ENCODE measurements at places on chromosomes 16 and 17.

DNA sequence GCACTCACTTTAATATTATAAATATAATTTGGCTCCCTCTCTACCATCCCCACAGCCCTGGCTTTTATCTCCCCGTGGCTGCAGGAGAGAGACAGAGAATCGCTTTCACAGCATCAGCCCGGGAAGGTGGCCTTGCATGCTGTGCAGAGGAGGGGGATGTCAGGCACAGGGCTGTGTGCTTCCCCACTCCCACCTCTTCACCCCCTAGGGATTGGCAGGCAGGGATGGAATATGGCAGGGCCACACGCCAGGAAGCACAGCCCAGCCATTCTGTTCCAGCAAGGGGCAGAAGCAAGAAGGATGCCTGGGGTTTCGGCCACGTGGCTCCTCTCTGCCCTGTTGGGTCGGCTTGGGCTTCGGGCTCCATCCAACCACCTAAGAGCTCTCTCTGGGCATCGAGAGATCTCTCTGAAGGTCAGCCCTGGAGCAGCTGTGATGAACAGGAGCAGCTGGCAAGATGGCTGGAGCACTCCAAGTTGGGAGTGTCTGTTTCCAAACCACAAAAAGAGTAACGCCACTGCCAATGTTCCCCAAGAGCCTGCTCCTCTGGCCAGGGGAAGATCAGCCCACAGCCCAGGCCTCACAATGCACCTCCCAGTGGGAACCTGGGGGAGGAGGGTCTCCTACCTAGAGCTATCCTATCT, 223.2 kb downstream of the C16orf78 start:
- no peak for DNase-seq
- H3K36me3 ChIP-seq: no peaks in the 10 kb centered on the region
- peaks cover 9% of the 10 kb centered on the region for H3K27me3 ChIP-seq
- peaks cover 7% of the 10 kb centered on the region for H3K4me1 ChIP-seq
- no peak overlapping the region for H3K27ac ChIP-seq

GRCh38 chr17:37766971-37767370, 22.1 kb upstream of the HNF1B start:
- no peaks in the 10 kb centered on the region for H3K36me3 ChIP-seq
- no peak overlapping the region for H3K27ac ChIP-seq
- no peak for DNase-seq

DNA sequence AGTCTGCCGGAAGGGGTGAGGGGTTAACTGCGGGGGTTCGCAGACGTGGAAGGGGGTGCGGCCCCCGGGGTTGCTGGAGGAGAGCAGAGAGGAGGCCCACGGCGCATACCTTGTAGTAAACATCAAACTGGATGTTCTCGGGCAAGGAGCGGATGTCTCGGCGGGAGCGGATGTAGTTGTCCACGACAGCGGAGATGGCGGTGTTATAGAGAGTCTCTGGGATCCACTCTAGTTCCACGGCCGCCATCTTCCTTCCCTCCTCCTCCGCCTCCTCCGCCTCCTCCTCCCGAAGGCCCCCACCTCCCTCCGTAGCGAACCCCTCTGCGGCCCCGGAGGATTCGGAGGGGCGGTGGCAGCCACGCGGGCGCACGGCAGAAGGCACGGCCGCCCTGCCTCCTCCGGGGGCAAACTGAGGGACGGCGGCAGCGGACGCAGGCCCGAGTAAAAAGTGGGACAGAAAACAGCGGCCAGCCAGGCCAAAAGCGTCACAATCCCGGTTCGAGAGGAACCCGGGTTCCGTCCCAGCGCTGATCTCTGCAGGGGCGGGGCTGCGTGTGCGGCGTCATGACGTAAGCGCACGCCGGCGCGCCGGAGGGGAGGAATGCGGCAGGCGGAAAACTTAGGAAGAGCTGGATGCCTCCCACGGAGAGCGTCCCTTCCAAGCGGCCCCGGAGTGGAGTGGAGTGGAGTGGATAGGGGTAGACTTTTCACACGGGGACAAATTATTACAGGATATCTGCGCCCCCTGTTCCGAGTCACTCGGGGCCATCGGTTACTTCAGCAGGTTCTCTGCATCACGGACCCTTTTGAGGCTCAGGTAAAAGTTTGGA, at the start of gene APPBP2:
Gene APPBP2 (minus strand): TSS at position 558 of the 830 bp plus-strand sequence. CDS start 311 bp downstream, at position 247.
- H3K4me1 ChIP-seq: peaks cover 15% of the 10 kb centered on the region
- DNase-seq: peak; percentile 55
- H3K27ac ChIP-seq: peak within 1 kb of the TSS; percentile 98
- no peaks in the 10 kb centered on the region for H3K27me3 ChIP-seq

DNA sequence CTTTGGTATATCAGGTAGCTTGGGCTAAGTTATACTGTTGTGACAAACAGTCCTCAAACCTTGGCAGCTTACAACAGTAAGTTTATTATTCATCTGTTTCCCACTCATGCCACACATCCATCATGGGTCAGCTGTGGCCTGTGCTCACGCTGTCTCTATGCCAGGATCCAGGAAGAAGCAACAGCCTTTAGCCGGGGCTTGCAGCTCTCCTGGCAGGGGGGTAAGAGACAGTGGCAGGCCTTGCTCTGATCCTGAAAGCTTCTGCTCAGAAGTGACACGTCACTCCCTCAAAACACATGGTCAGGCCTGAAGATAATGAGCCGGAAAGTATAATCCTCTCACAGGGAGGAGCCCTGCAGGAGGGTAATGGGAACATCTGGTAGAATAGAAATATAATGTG, 377.6 kb downstream of the CPPED1 start:
- H3K36me3 ChIP-seq: no peaks in the 10 kb centered on the region
- H3K4me1 ChIP-seq: no peaks in the 10 kb centered on the region
- no peak overlapping the region for H3K4me3 ChIP-seq
- no peak for DNase-seq
- H3K27ac ChIP-seq: no peak overlapping the region
- no peaks in the 10 kb centered on the region for H3K27me3 ChIP-seq

GRCh38 chr16:88927010-88927409, 50.0 kb downstream of the CBFA2T3 start:
- no peak overlapping the region for H3K4me3 ChIP-seq
- H3K4me1 ChIP-seq: no peaks in the 10 kb centered on the region
- H3K36me3 ChIP-seq: no peaks in the 10 kb centered on the region

GRCh38 chr16:66389256-66390176, 23.0 kb downstream of the CDH5 start:
- no peak overlapping the region for H3K4me3 ChIP-seq
- no peak overlapping the region for H3K27ac ChIP-seq
- no peaks in the 10 kb centered on the region for H3K36me3 ChIP-seq
- no peaks in the 10 kb centered on the region for H3K4me1 ChIP-seq
- no peaks in the 10 kb centered on the region for H3K27me3 ChIP-seq

GRCh38 chr16:28130099-28131088, 66.9 kb upstream of the GSG1L start:
- DNase-seq: no peak
- H3K27me3 ChIP-seq: no peaks in the 10 kb centered on the region
- no peak overlapping the region for H3K27ac ChIP-seq
- no peak overlapping the region for H3K4me3 ChIP-seq
- peaks cover 5% of the 10 kb centered on the region for H3K4me1 ChIP-seq

GRCh38 chr17:43471585-43472160, 12.1 kb upstream of the DHX8 start:
- H3K27ac ChIP-seq: no peak overlapping the region
- no peak for DNase-seq
- H3K4me3 ChIP-seq: no peak overlapping the region
- no peaks in the 10 kb centered on the region for H3K4me1 ChIP-seq

- no peaks in the 10 kb centered on the region for H3K27me3 ChIP-seq
- no peak overlapping the region for H3K27ac ChIP-seq
- no peaks in the 10 kb centered on the region for H3K36me3 ChIP-seq
- H3K4me1 ChIP-seq: peaks cover 4% of the 10 kb centered on the region
- DNase-seq: no peak
These were observed 6.5 kb downstream of the MT1X start for GRCh38 chr16:56688762-56689161.

GRCh38 chr17:55524440-55525220, 13.4 kb upstream of the SMIM36 start:
- no peaks in the 10 kb centered on the region for H3K36me3 ChIP-seq
- no peaks in the 10 kb centered on the region for H3K4me1 ChIP-seq
- H3K27ac ChIP-seq: no peak overlapping the region
- DNase-seq: no peak

DNA sequence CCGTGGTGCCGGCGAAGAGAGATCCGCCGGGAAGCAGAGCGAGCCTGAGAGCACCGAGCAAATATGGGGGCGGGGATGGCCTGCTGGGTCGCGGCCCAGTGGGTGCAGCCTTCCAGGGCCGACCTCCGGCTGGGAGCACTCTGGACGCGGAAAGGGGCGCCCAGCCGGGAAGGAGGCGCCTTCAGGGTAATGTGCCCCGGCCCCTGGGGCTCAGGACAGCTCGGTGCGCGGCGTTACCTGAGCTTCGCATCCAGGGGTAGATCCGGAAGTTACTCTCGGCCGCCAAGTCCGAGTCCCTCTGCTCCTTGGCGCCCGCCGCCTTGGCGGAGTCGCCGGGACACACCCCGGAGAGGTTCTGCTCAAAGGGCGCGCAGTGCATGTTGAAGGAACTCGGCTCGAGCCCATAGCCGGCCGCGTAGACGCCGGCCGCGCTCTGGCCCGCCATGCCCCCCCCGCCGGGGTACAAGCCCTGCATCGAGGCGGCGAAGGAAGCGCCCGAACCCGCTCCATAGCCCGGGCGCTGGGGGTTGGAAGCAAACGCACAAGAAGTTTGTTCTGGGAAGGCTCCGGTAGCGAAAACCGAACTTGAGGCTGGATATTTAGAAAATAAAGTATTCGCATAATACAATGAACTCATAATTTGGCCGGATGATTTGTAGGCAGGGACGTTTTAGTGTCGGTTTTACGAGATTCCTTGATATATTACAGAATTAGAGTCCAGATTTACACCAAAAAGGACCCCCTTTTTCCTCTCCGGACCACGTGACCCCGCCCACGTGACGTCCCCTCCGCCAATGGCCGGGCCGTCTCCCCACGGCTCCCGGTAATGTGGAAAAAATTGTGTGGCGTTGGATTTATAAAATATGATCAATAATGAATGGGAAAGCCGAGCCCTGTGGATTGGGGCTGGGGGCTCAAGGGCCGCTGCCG, at the start of gene HOXB7:
Gene HOXB7 (minus strand): TSS at position 736 of the 930 bp plus-strand sequence. CDS start 99 bp downstream, at position 637.
- no peaks in the 10 kb centered on the region for H3K36me3 ChIP-seq
- H3K4me3 ChIP-seq: peak within 1 kb of the TSS; percentile 71
- H3K4me1 ChIP-seq: peaks cover 57% of the 10 kb centered on the region

DNA sequence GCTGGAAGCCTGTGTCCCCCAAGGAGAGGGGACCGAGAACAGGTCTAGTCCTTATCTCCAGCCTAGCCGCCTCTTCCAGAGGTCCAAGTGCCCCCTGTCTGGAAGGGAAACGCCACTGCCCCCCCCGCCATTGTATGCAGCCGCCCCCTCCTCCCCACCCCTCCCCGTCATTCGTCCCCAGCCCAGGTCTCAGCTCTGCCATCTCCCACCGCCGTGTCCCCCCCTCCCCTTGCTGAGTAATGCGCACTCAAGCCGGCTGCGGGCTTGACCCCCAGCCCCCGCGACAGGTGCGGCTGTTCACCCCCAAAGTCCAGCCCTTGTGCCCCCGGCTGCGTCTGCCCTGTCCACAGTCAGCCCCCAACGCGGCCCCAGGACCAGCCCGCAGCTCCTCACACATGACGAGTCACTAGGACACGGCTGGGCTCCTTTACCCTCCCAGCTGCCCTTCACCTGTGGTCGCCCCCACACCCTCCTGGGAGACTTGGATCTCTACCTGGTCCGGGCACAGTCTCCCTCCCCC, 622 bp downstream of the GPRC5B start:
- peak overlapping the region; percentile 57 for H3K4me3 ChIP-seq
- H3K4me1 ChIP-seq: peaks cover 34% of the 10 kb centered on the region
- no peak overlapping the region for H3K27ac ChIP-seq
- DNase-seq: no peak
- no peaks in the 10 kb centered on the region for H3K36me3 ChIP-seq

GRCh38 chr17:65848751-65849150, 287.3 kb upstream of the AXIN2 start:
- no peak for DNase-seq
- H3K27ac ChIP-seq: no peak overlapping the region
- H3K4me3 ChIP-seq: no peak overlapping the region
- no peaks in the 10 kb centered on the region for H3K27me3 ChIP-seq

GRCh38 chr17:39926588-39927100, 757 bp downstream of the ORMDL3 start:
- peak overlapping the region; percentile 63 for H3K27ac ChIP-seq
- H3K4me3 ChIP-seq: peak overlapping the region; percentile 89
- peaks cover 30% of the 10 kb centered on the region for H3K36me3 ChIP-seq
- no peaks in the 10 kb centered on the region for H3K27me3 ChIP-seq
- DNase-seq: peak; percentile 71
